Mesendoderm (in vitro differentiated cells): ENCODE measurements at places on chromosomes 7 and 10.

- DNase-seq = no peak
- no peaks in the 10 kb centered on the region for H3K36me3 ChIP-seq
- H3K4me3 ChIP-seq = no peak overlapping the region
These were observed 201.7 kb downstream of the PLXDC2 start for GRCh38 chr10:20017961-20018360.

- no peaks in the 10 kb centered on the region for H3K27me3 ChIP-seq
- H3K36me3 ChIP-seq = no peaks in the 10 kb centered on the region
- no peak overlapping the region for H3K27ac ChIP-seq
- no peak overlapping the region for H3K4me3 ChIP-seq
- DNase-seq = no peak
These were observed 221.5 kb upstream of the AOAH start for GRCh38 chr7:36945612-36946400.

GRCh38 chr10:101901340-101901739, 57.7 kb upstream of the KCNIP2 start:
- no peak overlapping the region for H3K4me3 ChIP-seq
- no peaks in the 10 kb centered on the region for H3K27me3 ChIP-seq
- no peaks in the 10 kb centered on the region for H3K36me3 ChIP-seq
- H3K27ac ChIP-seq = no peak overlapping the region
- no peak for DNase-seq
- no peaks in the 10 kb centered on the region for H3K4me1 ChIP-seq

DNA sequence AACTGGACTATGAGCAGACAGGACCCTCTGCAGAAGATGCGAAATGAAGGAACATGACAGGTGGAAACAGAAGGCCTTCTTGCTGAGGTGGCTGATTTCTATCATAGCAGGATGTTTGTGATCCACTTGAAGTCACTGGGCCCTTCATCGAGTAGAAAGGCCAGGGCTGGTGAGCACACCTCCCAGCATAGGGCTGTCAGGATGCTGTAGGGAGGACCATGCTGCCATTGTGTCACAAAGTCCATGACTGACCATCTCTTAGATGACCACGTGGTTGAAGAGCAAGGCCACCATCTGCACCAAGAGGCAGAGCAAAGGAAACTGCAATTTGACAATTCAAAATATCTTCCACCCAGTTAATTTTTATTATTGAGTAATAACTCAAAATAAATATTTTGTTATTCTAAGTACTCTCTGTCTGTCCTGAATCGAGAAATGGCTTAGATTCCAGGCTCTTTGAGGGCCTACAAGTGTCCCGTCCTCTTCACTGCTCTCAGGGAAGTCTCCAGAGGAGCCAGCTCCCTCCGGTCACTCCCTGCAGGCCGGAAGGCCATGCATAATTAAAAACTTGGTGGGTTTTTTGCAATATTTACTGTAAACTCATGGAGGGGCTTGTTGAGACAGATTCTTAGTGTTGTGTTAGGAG, 249.3 kb upstream of the ZMIZ1 start:
- H3K4me1 ChIP-seq = no peaks in the 10 kb centered on the region
- H3K27me3 ChIP-seq = no peaks in the 10 kb centered on the region
- H3K4me3 ChIP-seq = no peak overlapping the region
- H3K36me3 ChIP-seq = no peaks in the 10 kb centered on the region

DNA sequence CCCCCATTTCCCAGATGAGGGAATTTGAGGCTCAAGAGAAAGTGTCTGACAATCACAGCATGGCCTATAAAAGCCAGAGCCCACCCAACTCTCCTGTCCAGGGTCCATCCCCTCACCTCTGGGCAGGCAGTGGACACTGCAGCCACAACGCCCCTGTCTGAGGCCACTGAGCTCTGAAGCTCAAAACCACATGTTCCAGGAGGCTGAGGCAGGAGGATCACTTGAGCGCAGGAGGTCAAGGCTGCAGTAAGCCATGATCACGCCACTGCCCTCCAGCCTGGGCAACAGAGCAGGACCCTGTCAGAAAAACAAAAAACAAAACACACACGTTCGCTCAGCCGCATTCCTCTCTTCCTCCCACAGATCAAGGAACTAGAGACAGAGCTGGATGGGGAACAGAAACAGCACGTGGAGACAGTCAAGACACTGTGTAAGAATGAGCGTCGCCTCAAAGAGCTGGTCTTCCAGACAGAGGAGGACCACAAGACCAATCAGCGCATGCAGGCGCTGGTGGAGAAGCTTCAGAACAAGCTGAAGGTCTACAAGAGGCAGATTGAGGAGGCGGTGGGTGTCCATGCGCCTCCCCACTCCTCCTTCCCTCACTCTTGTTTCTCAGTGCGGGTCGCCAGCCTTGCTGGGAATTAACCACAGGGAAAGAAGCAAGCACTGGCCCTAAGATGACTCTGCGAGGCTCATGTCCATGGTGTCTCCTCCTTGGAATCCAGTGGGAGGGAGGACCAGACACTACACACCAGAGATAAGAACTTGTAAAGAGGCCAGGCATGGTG, 20.0 kb upstream of the ARPC1A start:
- H3K4me1 ChIP-seq = no peaks in the 10 kb centered on the region
- H3K27me3 ChIP-seq = no peaks in the 10 kb centered on the region
- no peaks in the 10 kb centered on the region for H3K36me3 ChIP-seq

- no peak overlapping the region for H3K27ac ChIP-seq
- no peak overlapping the region for H3K4me3 ChIP-seq
- H3K36me3 ChIP-seq = no peaks in the 10 kb centered on the region
These were observed 89.6 kb upstream of the LANCL2 start for GRCh38 chr7:55275291-55276200.

GRCh38 chr10:35420044-35420443, 83.7 kb downstream of the CCNY start:
- no peaks in the 10 kb centered on the region for H3K36me3 ChIP-seq
- H3K27me3 ChIP-seq = no peaks in the 10 kb centered on the region
- peaks cover 16% of the 10 kb centered on the region for H3K4me1 ChIP-seq
- no peak overlapping the region for H3K4me3 ChIP-seq

- H3K4me1 ChIP-seq = no peaks in the 10 kb centered on the region
- H3K27ac ChIP-seq = no peak overlapping the region
- H3K4me3 ChIP-seq = no peak overlapping the region
- no peak for DNase-seq
- no peaks in the 10 kb centered on the region for H3K36me3 ChIP-seq
- no peaks in the 10 kb centered on the region for H3K27me3 ChIP-seq
These were observed 101.1 kb downstream of the TPST1 start for GRCh38 chr7:66306243-66306642.

DNA sequence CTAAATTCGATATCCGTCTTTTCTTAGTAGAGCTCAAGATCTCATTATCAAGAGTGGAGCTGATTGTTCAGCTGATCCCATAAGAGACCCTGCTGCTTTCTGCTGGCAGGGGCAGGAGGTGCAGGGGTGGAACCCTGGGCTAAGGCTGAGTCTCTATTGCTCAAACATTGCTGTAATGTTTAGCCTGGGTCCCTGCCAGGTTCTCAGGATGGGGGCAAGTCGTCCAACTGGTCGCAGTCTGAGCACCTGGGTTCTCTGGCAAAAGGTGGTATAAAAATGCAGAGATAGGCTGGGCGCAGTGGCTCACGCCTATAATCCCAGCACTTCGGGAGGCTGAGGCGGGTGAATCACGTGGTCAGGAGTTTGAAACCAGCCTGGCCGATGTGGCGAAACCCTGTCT, 62.0 kb upstream of the NRBF2 start:
- H3K27me3 ChIP-seq = no peaks in the 10 kb centered on the region
- H3K36me3 ChIP-seq = no peaks in the 10 kb centered on the region
- no peak overlapping the region for H3K27ac ChIP-seq
- DNase-seq = no peak

GRCh38 chr7:4240042-4240441, 442.1 kb upstream of the FOXK1 start:
- H3K36me3 ChIP-seq = no peaks in the 10 kb centered on the region
- no peak overlapping the region for H3K27ac ChIP-seq
- no peak for DNase-seq
- H3K4me1 ChIP-seq = no peaks in the 10 kb centered on the region
- H3K4me3 ChIP-seq = no peak overlapping the region

DNA sequence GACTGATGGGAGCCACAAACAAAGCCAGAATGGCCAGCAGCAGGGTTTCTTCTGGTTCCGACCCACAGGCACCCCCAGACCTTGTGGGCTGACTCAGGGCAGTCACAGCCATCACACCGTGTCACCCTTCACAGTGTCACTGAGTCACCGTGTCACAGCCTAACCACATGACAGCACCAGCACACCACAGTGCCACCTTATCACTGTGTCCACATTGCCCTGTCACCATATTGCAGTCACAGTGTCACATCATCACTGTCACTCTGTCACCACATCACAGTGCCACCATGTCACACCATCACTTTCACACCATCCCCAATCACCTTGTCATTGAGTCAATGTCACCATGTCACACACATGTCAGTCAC, 77.0 kb downstream of the OAT start:
- no peaks in the 10 kb centered on the region for H3K4me1 ChIP-seq
- H3K27me3 ChIP-seq = no peaks in the 10 kb centered on the region
- no peak overlapping the region for H3K4me3 ChIP-seq
- no peak overlapping the region for H3K27ac ChIP-seq
- H3K36me3 ChIP-seq = no peaks in the 10 kb centered on the region

DNA sequence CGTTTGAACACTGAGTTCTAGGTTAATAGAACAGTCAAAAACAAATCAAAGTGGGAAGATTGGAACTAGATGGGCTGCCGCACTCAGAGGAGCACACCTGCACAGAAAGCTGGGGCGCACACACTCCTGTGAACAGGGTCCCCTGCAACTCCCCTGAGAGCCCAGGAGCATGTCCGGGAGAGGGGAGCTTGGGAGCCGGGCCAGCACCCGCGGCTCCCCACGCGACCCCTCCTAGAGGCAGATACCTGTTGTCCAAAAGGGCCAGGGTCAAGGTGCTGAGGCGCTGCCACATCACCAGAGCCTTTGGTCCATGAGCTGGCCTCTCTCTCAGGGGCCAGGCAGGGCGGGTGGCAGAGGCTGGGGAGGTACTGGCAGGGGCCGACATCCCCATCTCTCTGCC, 5.6 kb downstream of the NKX6-2 start:
- H3K4me1 ChIP-seq = no peaks in the 10 kb centered on the region
- no peak for DNase-seq
- H3K4me3 ChIP-seq = no peak overlapping the region
- H3K27me3 ChIP-seq = peaks cover 27% of the 10 kb centered on the region

DNA sequence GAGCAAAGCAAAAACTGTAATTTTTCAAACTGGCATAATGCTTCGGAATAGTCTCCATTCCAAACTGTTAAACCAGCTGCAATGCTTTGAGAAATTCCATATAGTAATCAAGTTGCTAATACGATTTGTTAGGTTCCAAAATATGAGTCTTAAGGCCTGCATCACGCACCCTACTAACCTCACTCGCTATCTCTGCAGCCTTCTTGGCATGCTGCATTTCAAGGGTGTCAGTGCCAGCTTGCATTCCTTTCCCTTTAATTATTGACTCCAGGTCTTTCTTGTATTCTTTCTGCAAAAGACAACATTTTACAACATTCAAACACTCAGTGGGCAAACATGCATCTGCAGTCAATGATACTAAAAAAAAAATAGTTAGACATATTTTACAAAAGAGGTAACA, 61.8 kb downstream of the NEBL start:
- H3K36me3 ChIP-seq = no peaks in the 10 kb centered on the region
- H3K4me1 ChIP-seq = no peaks in the 10 kb centered on the region
- H3K27ac ChIP-seq = no peak overlapping the region
- H3K4me3 ChIP-seq = no peak overlapping the region

DNA sequence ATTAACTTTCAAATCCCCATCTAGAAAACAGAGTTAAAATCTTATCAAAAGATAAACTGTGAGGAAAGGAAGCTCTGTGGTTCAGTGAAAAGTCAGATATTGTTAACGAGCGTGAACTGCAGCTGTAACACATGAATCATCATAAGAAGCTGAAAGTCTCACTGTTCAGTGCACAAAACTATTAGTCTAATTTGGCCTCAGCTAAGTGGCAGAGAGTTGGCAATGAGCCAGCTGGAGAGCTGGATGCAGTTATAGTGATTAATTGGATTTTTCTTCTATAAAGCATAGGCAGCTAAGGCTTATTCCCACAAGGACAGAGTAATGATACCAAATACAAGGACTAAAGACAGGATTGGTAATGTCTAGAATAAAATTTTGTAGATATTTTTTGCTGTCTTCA, 101.1 kb upstream of the ABCB5 start:
- no peaks in the 10 kb centered on the region for H3K36me3 ChIP-seq
- no peak overlapping the region for H3K4me3 ChIP-seq
- no peaks in the 10 kb centered on the region for H3K27me3 ChIP-seq
- no peak for DNase-seq

GRCh38 chr7:64544010-64544409, 18.9 kb downstream of the ZNF680 start:
- DNase-seq = no peak
- no peaks in the 10 kb centered on the region for H3K36me3 ChIP-seq
- H3K4me1 ChIP-seq = no peaks in the 10 kb centered on the region
- H3K4me3 ChIP-seq = no peak overlapping the region
- no peaks in the 10 kb centered on the region for H3K27me3 ChIP-seq

- no peak overlapping the region for H3K27ac ChIP-seq
- no peaks in the 10 kb centered on the region for H3K36me3 ChIP-seq
- no peak for DNase-seq
- peaks cover 3% of the 10 kb centered on the region for H3K4me1 ChIP-seq
These were observed 877.9 kb downstream of the KCNMA1 start for GRCh38 chr10:76759681-76760080.

- no peak for DNase-seq
- H3K36me3 ChIP-seq = no peaks in the 10 kb centered on the region
These were observed 101.2 kb upstream of the MKLN1 start for GRCh38 chr7:131226514-131226865.

DNA sequence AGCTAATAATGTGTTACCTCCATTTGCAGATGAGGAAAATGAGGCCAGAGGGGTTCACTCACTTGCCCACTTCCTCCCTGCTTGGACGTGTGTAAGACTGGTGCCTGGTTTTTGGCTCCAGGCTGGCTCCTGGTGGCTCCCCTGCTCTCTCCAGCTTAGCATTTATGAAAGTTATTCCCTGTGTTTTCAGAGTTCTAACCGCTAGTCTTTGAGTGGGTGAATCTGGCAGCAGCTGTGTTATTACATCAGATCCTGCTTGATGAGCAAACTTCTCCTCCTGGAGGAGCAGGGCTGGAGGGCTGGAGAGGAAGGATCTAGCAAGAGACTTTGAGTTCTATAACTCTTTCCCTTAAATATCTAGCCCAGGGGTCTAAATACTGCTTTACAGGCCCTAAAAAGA, 80.9 kb upstream of the AGBL3 start:
- no peaks in the 10 kb centered on the region for H3K27me3 ChIP-seq
- H3K36me3 ChIP-seq = no peaks in the 10 kb centered on the region
- H3K27ac ChIP-seq = no peak overlapping the region
- no peaks in the 10 kb centered on the region for H3K4me1 ChIP-seq
- no peak for DNase-seq

GRCh38 chr10:106582291-106582690, 582.2 kb downstream of the SORCS1 start:
- peak; percentile 23 for DNase-seq
- H3K27me3 ChIP-seq = no peaks in the 10 kb centered on the region
- H3K4me1 ChIP-seq = peaks cover 5% of the 10 kb centered on the region
- H3K36me3 ChIP-seq = no peaks in the 10 kb centered on the region

- no peaks in the 10 kb centered on the region for H3K36me3 ChIP-seq
- no peak overlapping the region for H3K27ac ChIP-seq
- DNase-seq = no peak
These were observed 55.8 kb downstream of the PIK3AP1 start for GRCh38 chr10:96664563-96664962.

GRCh38 chr10:127962205-127962604, 55.3 kb downstream of the PTPRE start:
- H3K4me1 ChIP-seq = no peaks in the 10 kb centered on the region
- H3K36me3 ChIP-seq = no peaks in the 10 kb centered on the region
- DNase-seq = no peak
- H3K4me3 ChIP-seq = no peak overlapping the region
- H3K27me3 ChIP-seq = no peaks in the 10 kb centered on the region
- H3K27ac ChIP-seq = no peak overlapping the region

- no peaks in the 10 kb centered on the region for H3K4me1 ChIP-seq
- H3K36me3 ChIP-seq = no peaks in the 10 kb centered on the region
- no peak overlapping the region for H3K27ac ChIP-seq
- H3K27me3 ChIP-seq = peaks cover 6% of the 10 kb centered on the region
- H3K4me3 ChIP-seq = no peak overlapping the region
- no peak for DNase-seq
These were observed 4.9 kb upstream of the ZNF467 start for GRCh38 chr7:149778327-149778637.
